ENCODE measurements at places on chromosomes 3 and 15.

- DNase-seq = peak; percentile 91
Measured at GRCh38 chr3:74537164-74537563, 77.3 kb downstream of the CNTN3 start.

- peak; percentile 55 for DNase-seq
Measured at GRCh38 chr15:31326875-31327668, 437 bp downstream of the KLF13 start.

GRCh38 chr3:69250014-69250413 is 127.6 kb upstream of the LMOD3 start:
- peak; percentile 60 for DNase-seq

- DNase-seq = peak; percentile 20
Measured at GRCh38 chr3:50370594-50370993, 11.3 kb upstream of the TMEM115 start.
